ENCODE measurements at places on chromosomes 13 and 19. TPM values are rescaled to one million over a fixed set of nuclear protein-coding genes. Genes with fewer than 3 reads are reported as not detected.

SLC6A16 gene
- 68.5 TPM for total RNA-seq

NCR1 gene
- total RNA-seq = not detected

FFAR2 gene
- 0.15 TPM for total RNA-seq

CLEC17A gene
- 121 TPM for total RNA-seq

ZNF559 gene
- total RNA-seq = 49.3 TPM

SLC15A1 gene
- not detected for total RNA-seq

TMC4 gene
- not detected for total RNA-seq

DMKN gene
- 1.8 TPM for total RNA-seq

DNA sequence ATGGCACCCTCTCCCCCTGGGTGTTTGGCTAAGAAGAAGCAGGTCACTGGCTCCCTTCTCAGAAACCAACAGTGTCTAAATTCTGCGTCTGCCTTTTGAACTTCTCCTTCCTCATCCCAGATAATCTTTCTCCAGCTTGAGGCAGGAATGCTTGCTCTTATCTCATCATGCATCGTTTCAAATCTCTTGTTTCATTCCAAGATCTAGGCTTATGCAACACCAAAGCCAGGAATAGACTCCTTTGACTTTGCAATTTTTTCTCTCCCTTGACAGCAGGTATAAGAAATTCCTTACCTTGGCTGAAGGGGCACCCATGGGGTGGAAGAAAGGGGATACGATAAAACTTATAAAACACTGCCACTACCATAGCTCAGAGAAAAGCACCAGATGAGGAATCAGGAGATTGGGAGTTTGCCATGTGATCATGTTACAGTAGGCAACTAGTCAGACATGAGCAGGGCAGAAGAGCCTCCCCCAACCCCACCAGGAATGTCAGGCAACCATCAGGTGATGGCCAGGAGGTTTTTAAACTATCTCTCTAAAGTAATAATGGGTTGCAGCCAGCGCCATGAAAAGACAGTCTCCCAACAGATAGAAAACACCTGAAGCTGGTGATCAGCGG lies 498.9 kb downstream of the KLF12 start:
- no peak for DNase-seq

- no peak for DNase-seq
Observed at GRCh38 chr13:68834375-68834774, 1273.3 kb upstream of the ATXN8OS start.

DNA sequence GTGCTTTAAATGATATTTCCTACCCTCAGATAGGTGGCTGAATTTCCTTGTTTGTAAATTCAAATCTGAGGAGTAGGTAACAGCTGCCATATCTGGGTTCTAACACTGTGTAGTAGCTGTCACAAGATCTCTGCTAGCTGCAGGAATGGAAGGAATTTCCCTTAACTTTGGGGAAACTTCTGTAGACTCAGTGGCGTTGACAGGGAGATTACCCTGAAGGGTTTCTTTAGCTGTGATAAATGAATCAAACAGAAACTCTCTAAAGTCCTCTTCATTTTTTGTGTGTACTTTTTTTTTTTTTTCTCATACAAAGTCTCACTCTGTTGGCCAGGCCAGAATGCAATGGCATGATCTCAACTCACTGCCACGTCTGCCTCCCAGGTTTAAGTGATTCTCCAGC lies 5.3 kb upstream of the EPSTI1 start:
- no peak for DNase-seq

DNA sequence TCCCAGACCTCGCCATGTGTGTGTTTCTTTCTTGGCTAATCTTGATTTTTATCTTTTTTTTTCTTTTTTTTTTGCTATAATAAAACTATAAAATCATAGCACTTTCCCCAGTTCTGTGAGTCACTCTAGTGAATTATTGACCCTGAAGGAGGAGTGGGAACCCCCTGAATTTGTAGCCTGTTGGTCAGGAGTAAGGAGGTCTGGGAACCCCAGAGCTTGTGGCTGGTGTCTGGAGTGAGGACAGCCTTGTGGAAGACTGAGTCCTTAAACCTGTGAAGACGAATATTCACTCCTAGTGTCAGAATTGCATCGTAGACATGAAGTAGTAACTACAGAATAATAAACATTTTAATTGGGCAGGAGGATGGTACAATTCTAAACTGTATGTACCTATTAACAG lies 7.4 kb downstream of the EID2B start:
- no peak for DNase-seq

DNA sequence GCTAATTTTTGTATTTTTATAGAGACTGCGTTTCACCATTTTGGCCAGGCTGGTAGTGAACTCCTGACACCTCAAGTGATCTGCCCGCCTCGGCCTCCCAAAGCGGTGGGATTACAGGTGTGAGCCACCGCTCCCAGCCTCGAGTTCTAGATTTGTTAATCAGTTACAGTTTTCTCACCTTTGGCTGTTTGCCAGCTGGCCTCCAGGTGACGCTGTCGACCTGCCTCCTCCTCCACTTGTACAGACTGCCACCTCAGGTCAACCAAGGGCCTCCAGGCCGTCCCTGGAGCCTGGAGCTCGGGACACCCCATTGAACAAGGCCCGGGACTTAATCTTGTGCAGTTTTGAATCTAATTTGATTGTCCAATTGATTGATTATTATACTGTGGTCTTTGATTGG lies 45.5 kb downstream of the IER2 start:
- peak; percentile 77 for DNase-seq

- no peak for DNase-seq
Observed at GRCh38 chr13:32150794-32151193, 119.2 kb downstream of the FRY start.

- DNase-seq = no peak
Observed at GRCh38 chr13:75145927-75146326, 336.0 kb downstream of the TBC1D4 start.

GRCh38 chr13:24459234-24459633 lies 53.3 kb downstream of the PARP4 start:
- no peak for DNase-seq

DNA sequence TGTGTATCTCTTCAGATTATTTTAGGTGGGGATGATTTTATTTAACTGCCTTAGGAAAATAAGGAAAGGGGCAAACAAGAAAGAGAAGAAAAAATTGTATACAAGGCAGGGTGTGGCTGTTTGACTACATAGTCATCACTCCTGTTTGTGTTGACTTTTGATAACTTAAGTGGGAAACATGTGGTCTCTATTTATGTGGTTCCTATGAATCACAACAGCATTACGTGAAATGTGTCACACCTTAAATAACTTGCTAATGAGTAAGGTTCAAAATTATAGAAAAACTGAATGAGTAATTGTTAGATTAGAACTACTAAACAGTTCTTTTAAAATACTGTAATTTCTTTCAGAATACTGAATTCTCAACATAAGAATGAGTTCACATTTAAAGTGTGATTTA lies 69.3 kb downstream of the LMO7 start:
- DNase-seq = no peak

DNA sequence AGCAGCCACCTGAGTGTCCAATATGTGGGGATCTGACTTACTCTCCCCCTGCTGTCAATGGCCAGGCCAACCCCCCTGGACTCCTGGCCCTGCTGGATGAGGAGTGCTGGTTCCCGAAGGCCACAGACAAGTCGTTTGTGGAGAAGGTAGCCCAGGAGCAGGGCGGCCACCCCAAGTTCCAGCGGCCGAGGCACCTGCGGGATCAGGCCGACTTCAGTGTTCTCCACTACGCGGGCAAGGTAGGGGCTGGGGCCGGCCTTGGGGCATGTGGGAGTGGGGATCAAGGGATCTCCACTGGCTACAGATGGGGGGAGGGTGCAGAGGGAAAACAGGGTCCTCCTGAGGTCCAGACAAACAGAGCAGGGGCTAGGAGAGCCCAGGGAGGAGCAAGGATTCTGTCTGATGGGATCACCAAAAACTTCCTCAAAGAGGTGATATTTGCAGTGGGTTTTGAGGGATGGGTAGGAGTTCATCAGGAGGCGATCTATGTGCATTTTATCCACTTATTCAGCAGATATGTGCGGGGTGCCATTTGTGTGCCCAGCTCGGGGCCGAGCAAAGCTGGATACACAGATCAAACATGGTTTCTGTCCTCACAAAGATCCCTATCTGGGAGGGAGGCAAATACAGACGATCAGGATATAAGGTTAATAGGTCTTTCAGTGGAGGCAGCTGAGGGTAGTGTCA lies 47.2 kb downstream of the MYH14 start:
- DNase-seq = no peak

GRCh38 chr13:112169941-112170822 lies 103.2 kb downstream of the SOX1 start:
- DNase-seq = no peak
